ENCODE measurements at places on chromosomes 4 and X.

- no peak for DNase-seq
Observed at GRCh38 chrX:1386338-1387127, 5.4 kb downstream of the SLC25A6 start.

- DNase-seq, result no peak
Observed at GRCh38 chr4:123559955-123560871, 163.6 kb downstream of the SPRY1 start.

DNA sequence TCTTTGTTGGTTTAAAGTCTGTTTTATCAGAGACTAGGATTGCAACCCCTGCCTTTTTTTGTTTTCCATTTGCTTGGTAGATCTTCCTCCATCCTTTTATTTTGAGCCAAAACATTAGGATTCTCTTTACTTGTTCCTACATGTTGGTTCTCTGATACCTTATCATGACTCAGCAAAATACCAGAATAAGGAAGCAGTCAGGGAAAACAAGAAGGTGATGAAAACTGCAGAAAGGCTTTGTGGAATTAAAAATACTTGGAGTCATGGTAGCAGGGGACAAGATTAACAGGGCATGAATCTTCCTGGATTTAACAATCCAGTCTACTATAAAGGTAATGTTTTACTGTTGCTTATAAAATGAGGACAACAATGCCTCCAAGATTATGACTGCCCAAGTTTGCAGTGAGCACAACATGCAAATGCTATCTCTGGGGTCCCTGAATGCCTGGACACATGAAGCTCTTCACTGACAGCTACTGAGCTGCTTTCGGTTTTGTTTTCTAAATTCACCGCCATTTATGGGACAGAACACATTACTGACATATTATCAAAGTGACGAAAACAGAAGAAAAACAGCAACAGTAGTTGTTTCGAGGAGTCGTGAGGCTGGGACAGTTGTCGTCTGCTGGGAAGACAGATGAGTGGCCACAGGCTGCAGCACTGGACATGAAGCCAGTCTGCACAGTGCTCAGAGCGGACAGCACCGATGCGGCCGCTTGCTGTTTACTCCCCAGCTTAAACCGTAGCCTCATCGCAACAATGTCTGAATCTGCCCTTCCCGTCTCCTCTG lies 174.5 kb upstream of the DKK2 start:
- no peak for DNase-seq

GRCh38 chr4:127448986-127449385 lies 183.8 kb upstream of the INTU start:
- no peak for DNase-seq

DNA sequence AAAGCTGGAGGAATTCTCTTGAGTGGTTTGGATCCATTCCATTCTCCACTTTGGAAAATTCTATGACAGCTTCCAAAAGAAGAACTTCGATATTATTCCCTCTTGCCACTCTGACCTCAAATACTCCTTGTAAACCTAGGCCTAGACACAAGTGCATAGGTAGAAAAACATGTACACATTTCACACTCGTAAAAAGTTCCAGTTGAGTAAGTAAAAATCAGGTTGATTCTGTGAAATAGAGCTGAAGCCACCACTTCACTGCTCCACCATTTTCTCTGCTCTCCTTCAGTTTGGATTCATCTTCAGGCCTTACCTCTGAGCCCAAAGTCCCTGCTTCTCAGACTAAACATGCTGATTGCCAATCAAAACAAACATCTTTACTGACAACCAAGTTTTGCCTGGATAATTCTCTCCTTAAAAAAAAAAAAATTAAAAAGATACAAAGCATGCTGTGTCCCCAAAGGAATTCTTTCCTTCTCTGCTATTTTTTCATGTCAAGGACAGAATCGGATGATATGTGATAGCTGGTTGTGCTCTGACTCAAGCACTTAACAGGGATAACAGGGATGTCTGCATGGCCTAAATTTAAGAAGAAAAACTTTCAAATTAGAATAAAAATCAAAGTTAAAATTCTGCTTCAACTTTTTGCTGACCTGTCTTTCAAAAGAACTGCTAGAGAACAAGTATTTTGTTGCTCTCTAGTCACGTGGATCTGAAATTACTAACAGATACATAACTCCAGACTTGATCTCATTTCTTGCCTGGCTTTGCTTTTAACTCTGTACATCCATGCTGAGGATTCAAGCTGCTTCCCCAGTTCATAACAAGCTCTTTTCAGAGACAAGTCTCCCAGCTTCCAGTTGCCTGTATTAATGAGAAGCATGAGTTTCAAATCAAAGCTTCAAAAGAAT lies 420.9 kb upstream of the INTU start:
- DNase-seq, result no peak

GRCh38 chr4:163702736-163703135 lies 208.2 kb downstream of the TMA16 start:
- no peak for DNase-seq

GRCh38 chr4:95265814-95266740 lies 282.7 kb downstream of the UNC5C start:
- DNase-seq, result no peak

- no peak for DNase-seq
Observed at GRCh38 chr4:124431653-124432192, 280.8 kb downstream of the ANKRD50 start.

GRCh38 chr4:1244978-1245471 lies 3.9 kb downstream of the CTBP1 start:
- DNase-seq, result no peak

GRCh38 chr4:95220205-95221175 lies 328.3 kb downstream of the UNC5C start:
- no peak for DNase-seq

DNA sequence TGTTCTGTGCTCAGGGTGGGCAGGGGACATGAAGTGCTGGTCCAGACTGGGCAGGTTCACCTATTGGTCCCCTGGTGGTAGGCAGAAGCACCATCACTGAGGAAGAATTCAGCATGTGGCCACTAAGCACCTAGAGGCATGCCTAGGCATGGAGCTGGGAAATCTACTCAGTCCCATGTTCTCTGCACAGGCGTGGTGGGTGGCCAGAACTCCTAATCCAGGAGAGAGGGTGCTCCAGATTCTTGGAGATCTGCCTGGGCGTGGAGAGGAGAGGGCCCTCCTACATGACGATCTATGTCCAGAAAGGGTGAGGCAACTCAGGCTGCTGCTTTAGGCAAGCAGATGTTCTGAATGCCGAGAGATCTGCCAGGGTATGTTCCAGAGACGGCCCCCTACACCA lies 44.6 kb upstream of the MAGEC2 start:
- no peak for DNase-seq

- DNase-seq, result no peak
Observed at GRCh38 chrX:31819455-31819854, 747.6 kb upstream of the FTHL17 start.

DNA sequence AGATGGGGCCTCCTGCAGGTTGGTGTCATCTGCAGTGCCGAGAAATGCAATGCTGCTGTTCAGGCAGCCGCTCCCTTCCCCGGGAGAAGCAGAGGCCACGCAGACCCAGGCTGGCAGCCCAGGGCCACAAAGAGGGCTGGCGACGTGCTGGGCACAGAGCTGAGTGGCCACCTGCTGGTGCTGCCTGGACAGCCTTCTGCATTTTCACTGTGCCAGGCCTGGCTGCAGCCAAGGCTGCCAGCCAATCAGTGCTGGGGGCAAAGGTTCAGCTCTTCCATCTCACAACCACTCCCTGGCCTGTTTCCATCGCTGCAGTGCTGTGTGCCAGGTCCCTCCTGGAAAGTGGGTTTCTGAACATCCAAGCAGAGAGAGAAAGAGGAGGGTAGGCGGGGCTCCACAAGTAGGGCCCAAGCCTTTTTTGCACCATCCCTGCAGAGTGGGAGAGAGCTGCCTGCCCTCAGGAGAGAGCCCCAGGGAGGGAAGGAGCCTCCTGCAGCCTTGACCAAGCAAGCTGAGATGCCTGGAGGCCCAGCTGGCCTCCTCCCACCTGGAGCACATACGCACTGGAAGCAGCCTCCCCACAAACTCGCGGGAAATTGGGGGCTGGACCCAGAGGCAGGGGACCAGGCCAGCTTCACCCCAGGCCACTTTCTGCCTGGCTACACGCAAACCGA lies 20.1 kb downstream of the ADRA2C start:
- peak; percentile 22 for DNase-seq

Data from AG08395 (cell line).